ENCODE measurements at places on chromosomes 7 and 10. TPM values are rescaled to one million over a fixed set of nuclear protein-coding genes. Genes with fewer than 3 reads are reported as not detected.

DNA sequence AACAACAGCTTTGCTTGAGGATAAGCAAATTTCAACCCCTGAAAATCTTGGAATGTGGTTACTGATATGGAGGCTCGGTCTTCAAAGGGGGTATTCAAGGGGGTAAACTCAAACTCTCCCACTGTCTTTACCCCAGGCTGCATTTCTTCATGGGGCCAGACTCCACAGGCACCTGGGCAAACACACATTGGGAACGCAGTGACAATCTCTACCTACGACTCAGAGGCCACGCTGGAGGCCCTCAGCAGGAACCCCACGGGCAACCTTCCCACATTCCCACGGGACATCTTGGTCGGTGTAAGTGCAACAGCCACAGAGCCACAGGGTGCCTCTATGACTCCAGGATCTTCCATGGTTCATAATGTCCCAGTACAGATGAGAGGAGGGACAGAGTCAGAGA is 2.2 kb upstream of the INSIG1 start:
- DNase-seq, result no peak

DNA sequence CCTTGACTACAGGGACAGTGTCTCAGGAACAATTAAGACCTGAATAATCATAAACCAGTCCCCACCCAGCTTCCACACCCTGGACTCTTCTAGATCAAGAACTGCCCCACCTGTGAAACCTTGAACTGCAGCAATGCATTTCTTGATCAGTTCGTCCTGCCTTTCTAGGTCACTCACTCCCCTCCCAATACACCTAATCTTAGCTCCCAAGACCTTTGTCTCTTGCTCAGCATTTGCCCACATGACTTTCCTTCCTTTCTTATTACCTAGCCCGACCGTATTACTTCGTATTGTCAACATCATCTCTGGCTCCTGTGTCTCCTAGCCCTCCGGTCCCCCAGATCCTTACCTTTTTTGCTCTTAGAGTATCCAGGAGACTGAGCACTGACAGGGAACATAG is 5.5 kb upstream of the NAMPT start:
- no peak for DNase-seq

- no peak for DNase-seq
Measured at GRCh38 chr10:96532523-96532922, 18.8 kb upstream of the TLL2 start.

COPS6 gene
- 76.2 TPM for total RNA-seq

DNA sequence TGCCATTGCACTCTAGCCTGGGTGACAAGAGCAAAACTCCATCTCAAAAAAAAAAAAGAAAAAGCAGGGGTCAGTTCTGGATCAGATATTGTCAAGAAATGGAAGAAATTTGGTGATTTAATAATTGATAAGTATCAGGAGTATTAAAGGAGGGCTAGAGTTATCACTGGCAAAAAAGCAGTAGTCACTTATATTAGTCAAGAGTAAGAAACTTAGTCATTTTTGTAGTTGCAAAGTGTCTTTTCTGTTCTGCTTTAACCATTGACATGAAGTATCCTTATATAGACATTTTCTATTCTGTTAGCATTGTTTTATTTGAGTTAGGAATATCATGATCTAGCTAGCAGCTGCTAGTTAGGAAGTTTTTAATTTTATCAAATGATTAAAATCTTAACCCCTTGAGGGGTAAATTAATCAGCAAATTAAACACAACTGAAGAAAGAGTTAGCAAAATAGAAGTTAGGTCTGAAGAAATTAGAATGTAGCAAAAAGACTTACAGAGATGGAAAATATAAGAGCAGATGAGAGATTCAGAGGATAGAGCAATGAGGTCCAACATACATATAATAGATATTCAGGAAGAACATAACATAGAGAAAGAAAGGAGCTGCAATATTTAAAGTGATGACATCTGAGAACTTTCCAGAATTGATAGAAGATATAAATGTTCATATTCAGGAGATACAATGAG is 7.3 kb upstream of the CCDC6 start:
- no peak for DNase-seq

DNA sequence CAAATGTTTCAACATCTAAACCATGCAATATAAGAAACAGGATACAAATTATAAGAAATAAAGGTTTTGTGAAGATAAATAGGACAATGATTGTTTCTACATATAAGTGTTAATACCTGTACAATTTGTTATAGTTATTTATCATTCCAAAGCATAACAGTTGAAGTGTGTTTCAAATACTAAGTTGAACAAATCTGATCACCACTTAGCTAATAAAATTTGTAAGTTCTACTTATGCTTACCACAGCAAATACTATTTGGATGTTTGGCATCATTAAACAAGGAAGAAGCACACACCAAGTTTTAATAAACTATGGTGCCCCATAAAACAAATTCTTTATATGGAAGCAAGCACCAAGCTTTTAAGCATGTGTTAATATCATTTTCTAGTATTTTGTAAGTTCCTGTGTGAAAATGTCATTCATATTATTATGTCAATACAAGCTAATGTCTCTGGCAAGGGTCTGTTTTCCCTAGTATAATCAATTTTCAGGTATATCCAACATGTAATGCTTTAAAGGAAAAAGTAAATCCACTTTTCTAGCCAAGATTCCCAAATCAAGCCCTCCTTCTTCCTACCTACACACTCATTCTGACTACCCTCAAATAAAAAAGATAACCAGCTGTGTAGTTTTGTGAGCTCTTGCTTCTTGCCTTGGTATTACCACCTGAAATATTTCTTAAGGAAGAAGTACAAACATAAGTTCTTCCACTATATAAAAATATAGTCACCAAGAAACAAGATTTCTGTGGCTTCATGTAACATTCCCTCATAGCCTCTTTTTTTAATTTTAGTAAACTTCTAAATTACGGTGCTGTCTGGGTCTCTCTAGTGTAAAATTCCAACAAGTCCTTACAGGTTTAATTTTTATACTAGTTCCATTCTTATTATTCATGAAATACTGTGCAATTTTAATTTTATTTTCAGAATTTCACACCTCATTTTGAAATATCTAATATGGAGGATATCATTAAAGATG is 9.2 kb downstream of the SKAP2 start:
- no peak for DNase-seq

GRCh38 chr10:73493781-73494180 is 2.0 kb downstream of the PPP3CB start:
- DNase-seq, result no peak

PCGF6 gene
- 10.2 TPM for total RNA-seq

DNA sequence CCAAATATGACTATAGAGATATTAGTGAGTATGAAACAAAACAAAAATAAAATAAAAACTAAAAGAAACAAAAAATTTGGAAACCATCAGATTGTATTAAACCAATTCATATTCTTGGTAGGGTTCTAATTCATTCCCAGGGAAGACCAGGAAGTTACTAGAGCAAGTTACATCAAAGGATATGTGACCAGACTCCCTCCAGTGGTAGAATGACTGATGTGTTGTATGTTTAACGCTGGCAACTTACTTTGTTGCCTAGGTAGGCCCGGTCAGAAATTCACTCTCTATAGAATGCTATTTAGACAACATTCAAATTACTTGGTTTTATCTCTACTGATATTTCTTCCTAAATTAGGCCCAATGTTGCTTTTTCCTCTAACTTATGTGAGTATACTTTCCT is 5.2 kb downstream of the PHYHIPL start:
- DNase-seq, result no peak

DNA sequence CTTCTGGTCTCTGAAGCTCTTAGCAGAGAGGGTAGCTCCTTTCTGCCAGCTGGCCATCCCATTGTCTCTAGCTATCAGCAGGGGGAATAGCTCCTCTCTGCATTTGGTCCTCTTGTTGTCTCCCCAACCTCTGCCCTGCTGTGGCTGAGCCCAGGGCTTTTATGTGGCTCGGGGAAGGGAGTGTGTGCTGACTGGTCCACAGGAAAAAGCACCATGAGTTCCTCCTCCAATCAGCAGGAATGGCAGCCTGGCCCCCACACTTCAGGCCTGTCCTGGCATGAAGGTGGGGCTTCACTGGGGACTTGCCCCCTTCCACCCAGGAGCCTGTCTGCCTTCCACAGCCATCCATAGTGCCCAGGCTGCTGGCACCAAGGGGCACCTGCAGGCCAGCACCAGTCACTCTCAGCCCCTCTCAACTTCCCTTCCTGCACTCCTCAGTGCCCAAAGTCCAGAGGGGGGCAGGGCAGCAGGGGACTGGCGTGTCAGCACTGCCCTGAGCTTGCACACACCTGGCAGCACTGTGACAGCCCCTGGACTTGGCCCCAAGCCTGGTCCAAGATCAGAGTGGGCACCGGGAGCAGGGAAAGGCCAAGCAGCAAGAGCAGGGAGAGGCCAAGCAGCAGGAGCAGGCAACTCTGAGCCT is 36.2 kb downstream of the NOLC1 start:
- no peak for DNase-seq

GRCh38 chr10:30783939-30784501 is 154.5 kb upstream of the LYZL2 start:
- DNase-seq, result peak; percentile 96

DNA sequence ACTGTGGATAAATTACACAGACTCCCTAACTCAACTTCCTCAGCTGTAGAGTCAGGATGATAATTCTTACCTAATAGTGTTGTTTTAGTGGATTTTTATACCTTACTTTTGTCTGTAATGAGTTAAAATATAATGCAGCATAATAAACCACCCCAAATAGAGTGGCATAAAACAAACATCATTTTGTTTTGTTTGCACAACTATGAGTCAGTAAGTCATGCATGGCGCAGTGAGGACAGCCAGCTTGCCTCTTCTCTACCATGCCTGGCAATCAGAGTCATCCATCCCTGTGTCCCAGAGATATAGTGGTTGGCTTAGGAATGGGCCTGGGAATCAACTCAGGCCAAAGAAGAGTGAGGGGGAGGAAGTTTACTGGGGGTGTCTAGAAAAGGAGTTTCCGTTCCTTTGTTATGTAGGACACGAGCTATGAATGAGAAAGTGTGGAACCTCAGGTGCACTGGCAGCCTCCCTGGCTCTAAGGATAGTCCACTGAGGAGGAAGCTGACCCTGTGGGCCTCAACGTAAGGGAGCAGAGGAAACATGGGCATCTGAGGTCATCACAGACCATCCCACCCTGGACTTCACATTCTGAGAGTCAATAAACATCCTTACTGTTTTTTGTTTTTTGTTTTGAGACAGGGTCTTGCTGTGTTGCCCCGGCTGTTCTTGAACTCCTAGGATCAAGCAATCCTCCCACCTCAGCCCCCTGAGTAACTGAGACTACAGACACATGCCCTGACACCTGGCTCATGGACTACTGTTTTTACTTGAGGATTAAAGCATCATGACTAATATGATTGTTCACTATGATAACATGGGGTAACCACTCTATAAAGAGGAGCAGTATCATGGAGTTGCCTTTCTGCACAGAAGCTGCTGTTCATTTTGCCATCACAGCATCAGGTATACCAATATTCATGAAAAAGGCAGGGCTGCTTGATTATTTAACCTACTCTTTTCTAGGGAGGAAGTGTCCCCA is 21.0 kb upstream of the GRB10 start:
- DNase-seq, result no peak

DYNC1I1 gene
- 4.3 TPM for total RNA-seq

BTBD16 gene
- 0.89 TPM for total RNA-seq

GIMAP6 gene
- total RNA-seq, result 32.7 TPM

CISD1 gene
- 16.1 TPM for total RNA-seq

UNC5B gene
- total RNA-seq, result 4.1 TPM

RSPH10B gene
- total RNA-seq, result 0.27 TPM

- DNase-seq, result no peak
Measured at GRCh38 chr7:70072220-70072619, 473.9 kb downstream of the AUTS2 start.

GRCh38 chr10:83272666-83273434 is 866.5 kb upstream of the GHITM start:
- no peak for DNase-seq

ANKRD22 gene
- not detected for total RNA-seq
